ENCODE measurements at places on chromosomes 1 and 21.
A peak's percentile ranks its signal among the peaks of the same experiment; 100 is the strongest.

DNA sequence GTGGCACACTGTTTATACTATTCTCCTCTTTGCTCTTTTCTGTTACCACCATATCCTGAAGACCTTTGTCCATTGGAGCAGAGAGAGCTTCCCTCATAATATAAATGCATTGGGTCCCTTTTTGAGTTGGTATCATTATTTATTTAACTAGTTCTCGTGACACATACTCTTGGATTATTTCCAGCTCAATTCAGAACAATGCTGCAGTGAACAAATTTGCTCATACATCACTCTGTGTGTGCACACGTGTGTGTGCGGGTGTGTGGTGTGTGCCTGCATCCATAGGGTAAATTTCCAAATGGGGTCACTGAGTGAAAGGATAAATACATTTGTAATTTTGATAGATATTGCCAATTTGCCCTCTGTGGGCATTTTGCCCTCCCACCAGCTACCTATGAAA, 5.8 kb downstream of the PLA2G2A start:
- DNase-seq: no peak

DNA sequence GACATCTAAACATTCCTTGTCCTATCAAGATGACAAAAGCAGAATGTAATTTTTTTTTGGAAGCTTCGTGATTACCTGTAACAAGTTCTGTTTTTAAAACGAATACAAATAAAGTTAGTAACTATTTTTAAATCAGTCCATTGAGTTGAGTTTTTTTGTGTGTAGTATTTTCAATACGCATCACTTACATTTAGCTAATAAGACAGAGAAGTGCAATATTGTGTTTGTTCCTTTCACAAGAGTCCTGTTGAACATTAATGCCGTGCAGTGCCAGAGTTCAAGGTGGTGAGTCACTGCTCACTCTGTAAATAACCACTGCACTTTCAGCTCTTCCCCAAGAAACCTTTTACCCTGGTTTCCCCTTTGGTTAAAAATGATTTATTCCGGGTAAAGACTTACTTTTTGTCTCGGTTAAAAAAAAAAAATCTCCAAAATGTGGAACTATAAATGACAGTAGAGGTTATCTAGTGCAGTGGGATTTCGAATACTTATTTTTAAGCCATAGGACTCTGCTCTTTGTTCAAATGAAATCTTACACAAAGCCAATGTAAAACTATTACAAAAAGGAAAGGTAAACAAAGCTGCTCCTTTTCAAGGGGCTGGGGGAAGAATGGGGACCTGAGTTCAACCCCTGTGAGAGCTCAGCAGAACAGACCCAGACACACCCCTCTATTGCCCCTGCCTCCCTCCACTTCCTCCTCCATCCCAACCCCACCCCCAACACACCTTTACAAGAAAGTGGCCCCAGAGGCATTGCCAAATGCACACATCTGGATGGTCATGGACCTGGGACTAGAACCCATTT, 14.8 kb upstream of the NCMAP start:
- DNase-seq: no peak

DNA sequence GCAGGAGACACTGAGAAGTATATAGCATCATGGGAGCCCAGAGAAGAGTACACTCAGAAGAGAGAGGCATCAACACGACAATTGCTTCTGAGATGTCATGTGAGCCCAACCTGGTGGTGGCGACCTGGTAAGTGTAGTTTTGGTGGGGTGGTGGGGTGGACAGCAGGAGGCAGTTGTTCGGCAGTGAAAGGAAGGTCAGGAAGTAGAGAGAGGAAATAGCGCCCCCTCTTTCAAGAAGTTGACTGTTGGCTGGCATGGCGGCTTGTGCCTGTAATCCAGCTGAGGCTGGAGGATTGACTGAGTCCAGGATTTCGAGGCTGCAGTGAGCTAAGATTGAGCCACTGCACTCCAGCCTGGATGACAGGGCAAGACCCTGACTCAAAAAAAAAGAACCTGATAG, 12.6 kb downstream of the RSPO1 start:
- DNase-seq: no peak

DNA sequence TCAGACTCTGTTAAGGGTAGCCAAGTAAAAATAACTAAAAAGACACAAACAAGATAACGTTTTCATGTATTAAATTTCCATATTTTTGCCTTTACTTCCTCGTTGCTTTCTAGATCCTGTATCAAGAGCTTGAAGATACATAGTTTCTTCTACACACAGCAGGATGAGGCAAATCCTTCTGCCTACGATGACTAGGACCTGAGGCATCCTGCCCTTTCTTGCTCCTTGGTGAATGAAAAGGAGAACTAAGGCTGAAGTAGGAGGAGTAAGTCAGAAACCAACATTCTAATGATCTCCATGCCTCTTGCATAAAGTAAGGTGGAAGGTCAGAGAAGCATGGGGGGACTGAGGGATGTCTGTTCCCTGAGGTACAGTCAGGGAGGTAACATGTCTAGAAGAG, 102.6 kb downstream of the GPATCH2 start:
- no peak for DNase-seq

DNA sequence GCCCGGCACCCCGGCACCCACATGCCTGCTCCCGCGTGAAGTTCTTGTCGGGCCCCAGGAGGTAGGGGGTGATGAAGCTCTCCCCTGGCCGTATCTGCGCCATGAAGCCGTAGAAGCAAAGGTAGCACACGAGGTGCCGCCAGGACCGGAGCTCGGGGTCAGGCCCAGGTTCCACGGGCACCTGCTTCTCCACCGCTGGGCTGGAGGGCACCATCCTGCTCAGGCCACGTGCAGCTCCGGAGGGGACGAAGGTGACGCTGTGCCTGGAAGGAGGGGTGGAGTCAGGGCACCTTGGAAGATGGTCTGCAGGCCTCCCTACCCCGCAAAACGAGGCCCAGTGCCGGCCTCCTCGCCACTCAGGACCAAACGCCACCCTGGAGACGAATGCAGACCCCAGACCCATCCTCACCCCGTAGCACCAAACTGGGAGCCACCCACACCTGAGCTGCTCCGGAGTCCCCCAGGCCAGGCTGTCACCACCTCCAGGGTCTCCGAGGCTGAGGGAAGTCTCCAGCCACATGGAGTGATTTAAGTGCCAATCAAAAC, 4.4 kb downstream of the SLC19A1 start:
- DNase-seq: no peak

DNA sequence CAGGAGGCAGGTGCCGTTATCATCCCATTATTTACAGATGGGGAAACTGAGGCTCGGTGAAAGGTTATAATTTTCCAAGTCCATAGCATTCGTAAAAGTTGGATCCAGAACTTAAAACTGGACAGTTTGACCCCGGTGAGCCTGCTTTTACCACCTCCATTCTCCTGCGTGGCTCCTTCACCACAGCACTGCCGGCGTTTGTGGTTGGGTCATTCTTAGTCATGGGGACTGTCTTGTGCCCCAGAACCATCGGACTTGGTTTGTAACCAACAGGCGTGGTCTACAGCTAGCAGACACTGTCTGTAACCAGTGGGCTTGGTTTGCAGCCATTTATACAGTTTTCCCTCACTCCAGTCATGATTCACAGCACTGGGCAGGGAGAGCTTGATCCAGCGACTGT, 511.3 kb downstream of the NPHP4 start:
- DNase-seq: no peak

- DNase-seq: no peak
These were observed 56.0 kb upstream of the POU3F1 start for GRCh38 chr1:38102636-38103035.

- no peak for DNase-seq
These were observed 9.9 kb upstream of the CCT8 start for GRCh38 chr21:29083306-29083705.

- DNase-seq: no peak
These were observed 11.5 kb downstream of the FCRL5 start for GRCh38 chr1:157540852-157541251.

GRCh38 chr21:38159355-38159754, 97.4 kb upstream of the KCNJ15 start:
- peak; percentile 14 for DNase-seq

DNA sequence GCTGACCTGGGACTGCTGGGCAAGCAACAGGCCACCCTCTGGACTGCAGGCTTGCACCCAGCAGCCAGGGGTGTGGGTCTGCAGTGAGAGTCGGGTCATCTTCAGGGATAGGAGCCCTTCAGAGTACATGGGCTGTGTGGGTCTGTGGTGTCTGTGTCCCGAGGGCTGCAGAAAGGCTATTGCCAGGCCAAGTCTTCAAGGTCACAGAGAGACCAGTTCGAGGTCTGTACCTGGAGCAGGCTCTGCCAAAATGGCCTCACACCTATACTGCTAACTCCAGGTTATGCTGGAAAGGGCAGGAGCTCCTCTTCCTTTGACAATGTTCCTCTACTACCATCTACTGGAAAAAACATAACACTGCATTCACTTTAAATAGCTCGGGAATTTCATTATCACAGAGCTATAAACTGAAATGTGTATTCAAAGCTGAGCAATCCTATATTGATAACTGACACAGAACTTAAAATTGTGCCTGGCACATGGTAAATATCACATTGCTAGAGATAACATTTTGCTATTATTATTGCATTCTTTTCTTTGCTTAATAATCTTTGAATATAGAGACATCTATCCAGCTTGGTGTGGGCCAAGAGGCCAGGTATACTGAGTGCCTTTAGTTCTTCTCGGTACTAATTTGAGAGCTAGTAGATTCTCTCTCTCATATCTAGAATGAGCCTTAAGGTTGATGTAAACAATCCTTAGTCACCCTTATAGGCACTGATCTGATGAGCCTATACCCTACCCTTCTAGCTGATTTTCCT, 6.9 kb upstream of the DNAH14 start:
- no peak for DNase-seq

DNA sequence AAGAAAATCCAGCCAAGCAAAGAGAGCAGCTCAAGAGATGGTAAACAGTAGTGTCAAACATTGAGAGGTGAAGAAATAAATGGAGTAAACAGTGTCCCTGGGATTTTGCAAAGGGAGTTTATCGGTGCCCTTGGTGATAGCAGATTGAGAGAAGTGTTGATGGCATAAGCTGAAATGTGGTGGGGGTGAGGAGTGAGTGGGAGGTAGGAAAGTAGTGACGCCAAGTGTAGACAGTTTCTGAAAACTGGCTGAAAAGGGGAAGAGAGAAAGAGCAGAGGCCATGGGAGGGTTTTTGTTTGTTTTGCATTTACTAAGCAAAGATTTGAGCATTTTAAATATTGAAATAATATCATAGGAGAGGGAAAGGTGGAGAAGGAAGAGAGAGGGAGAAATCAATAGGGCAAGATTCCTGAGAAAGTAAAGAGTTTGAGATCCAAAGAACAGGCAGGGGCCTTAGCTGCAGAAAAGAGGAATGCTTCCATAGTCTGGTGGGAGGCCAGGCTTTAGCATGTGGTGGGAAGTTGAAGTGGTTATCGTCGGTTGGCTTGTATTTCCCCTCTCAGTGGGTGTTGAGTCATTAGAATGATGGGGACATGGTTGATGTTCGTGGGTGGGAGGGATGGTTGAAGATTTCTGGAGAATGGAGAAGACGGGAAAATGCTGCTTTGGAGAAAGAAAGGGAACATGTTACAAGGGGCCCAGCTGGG, 26.8 kb upstream of the RASAL2 start:
- DNase-seq: no peak

DNA sequence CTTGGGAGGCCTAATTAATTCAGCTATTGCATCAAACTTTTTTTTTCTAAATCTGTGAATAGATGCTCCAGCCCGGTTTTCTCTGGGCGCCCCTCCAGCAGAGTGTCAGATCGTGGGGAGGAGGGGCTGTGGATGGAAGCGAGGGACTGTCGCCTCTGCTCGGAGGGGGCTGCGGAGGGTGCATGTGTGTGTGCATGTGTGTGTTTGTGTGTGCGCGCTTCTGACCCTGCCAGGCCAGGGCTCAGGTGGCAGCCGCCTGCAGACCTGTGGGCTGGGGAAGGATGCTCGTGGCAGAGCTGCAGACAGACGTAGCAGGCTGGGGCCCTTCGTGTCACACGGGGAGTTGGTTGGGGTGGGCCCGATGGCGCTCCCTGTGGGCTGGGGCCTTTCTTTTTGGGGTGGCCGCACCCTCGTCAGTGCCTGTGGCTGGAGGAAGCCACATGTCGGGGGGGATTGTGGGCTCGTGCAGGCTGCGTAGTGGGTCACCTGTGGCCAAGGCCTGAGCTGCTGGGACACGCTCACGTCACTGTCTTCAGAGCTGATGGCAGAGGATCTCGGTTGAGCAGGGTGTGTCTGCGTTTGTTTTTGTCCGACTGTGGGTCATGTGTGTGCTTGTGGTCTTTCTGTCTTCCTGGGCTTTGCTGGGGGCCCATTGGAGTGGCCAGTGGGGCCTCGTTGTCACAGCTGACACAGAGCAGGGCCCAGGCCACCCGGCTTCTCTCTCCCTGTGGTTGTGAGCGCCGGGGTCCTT, 2.8 kb downstream of the SKI start:
- DNase-seq: no peak

DNA sequence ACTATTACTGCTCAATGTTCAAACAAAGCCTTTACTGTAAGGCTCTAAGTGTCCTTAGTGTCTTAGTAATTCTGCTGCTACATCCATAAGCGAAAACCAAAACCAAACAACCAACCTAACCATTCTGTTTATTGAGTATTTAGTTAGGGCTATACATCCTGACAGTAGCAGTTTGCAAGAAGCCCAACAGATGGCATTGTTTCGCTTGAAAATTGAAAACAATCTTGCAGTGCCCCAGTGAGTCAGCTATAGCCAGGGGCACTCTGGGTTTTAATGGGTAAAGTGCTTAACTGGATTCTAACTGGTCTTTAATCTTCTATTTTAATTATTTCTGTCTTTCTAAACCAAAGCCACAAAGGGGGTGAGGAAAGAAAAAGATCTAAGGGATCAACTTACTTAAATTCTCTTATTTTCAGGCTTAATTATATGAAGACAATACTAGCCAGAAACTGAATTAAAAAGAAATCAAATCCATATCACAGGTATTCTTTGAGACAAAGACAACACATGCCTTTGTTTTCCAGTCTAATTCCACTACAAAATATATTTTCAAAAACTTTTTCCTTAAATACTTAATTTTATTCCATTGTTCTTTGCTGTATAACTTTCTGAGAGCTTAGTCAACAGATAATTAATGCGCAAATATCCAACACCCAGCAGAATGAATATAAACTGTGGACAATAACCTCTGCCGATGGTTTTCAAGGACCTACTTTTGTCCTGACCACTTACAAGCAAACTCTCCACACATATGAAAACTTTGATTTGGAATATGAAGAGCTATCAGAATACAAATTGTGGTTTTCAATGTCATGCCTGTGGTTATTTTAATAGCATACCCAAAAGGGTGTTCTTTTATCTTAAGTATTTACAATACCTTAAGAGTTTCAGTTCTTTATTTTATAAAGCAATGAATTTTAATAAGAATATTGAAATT, 15.2 kb downstream of the POGZ start:
- DNase-seq: peak; percentile 29

- no peak for DNase-seq
These were observed 71.6 kb downstream of the PLEKHA6 start for GRCh38 chr1:204288021-204288588.

DNA sequence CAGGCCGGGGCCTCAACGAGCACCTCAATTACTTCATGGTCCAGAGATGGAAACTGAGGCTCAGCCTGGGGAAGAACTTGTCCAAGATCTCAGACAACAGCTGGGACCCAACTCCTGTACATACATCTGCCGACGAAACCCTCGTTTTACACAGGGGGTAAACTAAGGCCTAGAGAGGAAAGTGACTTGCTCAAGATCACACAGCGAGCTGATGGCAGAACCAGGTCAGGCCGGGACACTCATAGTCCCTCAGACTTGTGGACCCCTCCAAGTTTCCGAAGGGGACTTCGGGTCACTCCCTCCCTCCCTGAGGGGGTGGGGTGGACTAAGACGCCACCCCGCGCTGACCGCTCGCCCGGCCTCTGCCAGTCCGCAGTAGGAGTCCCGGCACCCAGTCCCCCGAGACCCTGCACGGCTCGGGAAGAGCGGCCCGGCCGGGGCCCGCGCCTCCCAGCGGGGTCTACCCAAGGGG, 430 bp downstream of the WASF2 start:
- no peak for DNase-seq

- DNase-seq: no peak
These were observed 144.0 kb downstream of the MAGI3 start for GRCh38 chr1:113534130-113534817.

All from activated naive CD8-positive, alpha-beta T cell treated with anti-CD3 and anti-CD28 coated beads, Interleukin-2, amount 50 U/mL, for 16 hours (primary cell).